ENCODE measurements at places on chromosomes 6 and 20.
A peak's percentile ranks its signal among the peaks of the same experiment; 100 is the strongest.

- no peak for ATAC-seq
Measured at GRCh38 chr20:4864311-4864752, 137.0 kb downstream of the SLC23A2 start.

DNA sequence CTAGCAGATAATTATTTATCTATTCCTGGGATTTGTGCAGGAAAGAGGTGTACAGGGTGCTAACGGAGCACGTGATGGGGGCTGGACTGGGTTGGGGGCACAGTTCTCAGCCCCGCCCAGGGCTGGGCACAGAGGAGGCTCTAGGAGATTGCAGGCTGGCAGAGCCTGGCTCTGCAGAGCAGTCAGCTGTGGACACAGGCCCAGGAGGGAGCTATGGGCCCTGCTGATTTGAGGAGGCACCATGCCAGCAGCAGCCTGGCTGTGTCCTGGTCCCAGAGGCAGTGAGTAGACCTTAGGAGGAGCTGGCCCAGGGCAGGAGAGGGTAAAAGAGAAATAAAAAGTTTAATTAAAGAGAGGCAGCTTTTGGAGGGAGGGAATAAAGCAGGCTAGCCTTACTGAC, 19.3 kb downstream of the MAFB start:
- ATAC-seq: no peak

DNA sequence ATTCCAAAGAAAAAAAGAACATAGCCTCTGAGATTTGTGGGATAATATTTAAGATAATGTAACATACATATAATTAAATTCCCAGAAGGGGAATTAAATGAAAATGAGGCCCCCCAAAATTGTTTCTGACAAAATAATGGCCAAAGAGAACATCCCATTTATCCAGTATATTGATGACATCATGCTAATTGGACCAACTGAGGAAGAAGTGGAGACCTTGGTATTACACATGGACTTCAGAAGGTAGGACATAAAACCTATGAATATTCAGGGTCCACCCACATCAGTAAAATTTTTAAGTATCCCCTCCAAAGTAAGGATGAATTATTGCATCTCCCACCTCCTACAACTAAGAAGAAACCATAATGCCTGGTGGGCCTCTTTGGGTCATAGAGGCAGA, 15.6 kb upstream of the RBM24 start:
- ATAC-seq: no peak

DNA sequence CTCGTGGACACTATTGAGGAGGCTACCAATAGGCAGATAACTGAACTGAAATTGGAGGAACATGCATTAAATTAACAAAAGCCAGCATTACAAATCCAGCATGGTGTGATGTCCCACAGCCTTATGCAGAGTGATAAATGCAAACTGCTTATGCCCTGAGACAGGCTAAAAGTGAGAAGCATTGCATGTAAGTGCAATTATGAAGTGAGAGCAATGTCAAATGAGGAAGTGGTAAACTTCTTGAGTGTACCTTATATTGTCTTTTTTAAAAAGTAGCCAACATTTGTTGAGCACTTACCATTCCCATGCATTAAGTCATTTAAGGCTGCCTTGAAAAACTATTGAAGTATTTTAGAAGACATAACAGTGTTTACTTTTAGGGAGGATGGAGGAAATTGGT, 212.2 kb downstream of the TBC1D7 start:
- ATAC-seq: no peak

DNA sequence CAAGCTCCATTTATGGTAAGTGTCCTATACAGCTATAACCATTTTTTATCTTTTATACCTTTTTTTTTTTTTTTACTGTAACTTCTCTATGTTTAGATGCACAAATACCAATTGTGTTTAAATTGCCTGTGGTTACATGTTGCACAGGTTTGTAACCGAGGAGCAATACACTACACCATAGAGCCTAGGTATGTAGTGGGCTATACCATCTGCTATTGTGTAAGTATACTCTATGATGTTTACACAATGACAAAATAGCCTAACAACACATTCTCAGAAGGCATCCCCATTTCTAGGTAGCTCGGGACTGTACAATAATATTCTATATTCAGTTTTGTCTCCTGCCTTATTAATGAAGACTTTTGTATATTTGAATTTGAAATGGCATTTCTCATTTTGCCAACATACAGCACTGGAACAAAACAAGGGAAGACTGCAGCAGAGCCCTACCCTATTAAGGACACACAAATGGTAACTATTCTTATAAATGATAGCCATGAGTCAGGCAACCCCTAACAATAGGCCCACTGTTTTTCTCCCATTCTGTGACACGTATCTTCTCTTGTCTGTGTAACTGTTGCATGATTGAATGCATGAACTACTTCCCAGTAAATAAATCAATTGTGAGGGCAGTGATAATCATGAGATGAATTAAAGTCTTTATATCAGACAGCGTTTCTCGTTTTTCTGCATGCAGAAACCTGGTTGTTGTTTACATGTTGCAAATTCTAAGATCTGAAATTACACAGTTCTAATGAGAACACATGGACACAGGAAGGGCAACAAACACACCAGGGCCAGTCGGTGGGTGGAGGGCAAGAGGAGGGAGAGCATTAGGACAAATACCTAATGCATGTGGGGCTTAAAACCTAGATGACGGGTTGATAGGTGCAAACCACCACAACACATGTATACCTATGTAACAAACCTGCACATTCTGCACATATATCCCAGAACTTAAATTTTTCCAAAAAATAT, 173.9 kb downstream of the EPM2A start:
- no peak for ATAC-seq

DNA sequence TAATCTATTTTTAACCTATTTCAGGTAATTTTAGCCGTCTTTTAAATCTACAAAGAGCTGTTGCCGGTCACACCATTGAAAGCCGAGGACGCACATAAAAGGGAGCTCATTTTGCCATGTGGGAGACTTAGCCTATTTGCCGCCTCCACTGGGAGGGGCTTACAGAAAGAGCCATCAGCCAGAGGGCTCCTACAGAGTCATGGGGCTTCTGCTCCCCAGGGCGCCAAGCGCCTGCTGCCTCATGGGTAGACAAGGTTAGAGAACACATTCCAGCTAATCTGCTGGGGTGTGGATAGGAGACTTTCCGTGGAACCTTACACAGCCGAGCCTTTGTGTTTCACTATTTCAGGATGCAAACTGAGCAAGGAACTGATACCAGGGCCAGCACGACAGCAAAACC, 12.6 kb downstream of the PCMTD2 start:
- ATAC-seq: no peak

DNA sequence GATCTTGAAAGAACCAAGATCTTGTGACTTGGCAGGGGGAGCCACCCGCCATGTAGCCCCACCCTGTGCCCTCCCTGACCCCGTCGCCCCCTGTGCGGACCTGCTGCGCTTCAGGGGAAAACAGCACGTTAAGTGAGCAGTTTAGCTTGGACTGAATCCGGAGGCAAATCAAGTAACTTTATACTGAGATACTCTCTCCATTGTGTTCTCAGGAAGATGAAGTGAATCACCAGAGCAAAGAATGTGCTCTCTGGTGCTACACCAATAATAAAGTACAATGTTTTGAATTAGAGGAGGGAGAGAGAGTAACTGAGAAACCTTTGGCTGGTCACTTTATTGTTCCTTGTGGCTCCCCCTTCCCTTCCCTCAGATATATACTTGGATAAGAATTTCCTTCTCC, 83.4 kb downstream of the TXNDC5 start:
- ATAC-seq: peak; percentile 22

- ATAC-seq: no peak
Measured at GRCh38 chr20:24406750-24407149, 62.7 kb upstream of the SYNDIG1 start.

DNA sequence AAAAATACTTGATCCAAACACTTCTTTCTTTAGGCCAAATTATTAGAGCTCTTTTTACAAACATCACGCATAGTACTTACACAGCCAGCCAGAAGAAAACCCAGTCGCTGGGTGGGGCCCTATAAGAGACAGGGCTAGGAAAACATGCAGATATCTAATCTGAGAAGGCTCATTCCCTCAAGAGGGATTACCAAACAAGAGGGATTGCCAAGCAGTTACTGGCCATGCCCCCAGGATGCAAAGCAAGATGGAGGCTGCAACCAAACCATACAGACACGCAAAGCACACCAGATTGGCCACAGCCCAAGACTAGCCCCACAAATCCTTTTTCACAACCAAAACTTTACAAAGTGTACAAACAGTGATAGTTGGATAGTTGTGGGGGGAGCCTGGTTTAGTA, 1235.4 kb upstream of the GJE1 start:
- ATAC-seq: no peak

- ATAC-seq: no peak
Measured at GRCh38 chr6:22451962-22452361, 117.4 kb upstream of the HDGFL1 start.

GRCh38 chr20:20824924-20825584, 112.6 kb upstream of the RALGAPA2 start:
- ATAC-seq: no peak

DNA sequence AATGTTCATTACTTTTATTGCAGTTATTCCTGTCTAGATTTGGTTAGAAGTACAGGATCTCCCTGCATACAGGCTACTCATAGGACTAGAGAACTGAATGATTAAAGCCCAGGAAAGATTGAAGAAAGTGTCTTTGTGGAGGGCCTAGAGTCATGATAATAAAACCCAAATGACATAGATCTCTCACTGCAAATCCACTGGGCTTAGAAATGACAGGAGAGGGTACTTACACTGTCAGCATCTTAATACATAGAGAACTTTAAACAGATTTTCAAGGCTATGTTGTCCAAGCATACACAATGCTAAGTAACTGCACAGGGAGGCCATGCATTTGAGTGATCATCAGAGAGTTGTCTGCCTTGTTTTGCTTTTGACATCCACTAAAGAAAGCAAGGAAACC, 383.8 kb upstream of the MAP3K7 start:
- ATAC-seq: no peak

- ATAC-seq: no peak
Measured at GRCh38 chr6:72954716-72955115, 270.6 kb downstream of the KHDC1L start.

DNA sequence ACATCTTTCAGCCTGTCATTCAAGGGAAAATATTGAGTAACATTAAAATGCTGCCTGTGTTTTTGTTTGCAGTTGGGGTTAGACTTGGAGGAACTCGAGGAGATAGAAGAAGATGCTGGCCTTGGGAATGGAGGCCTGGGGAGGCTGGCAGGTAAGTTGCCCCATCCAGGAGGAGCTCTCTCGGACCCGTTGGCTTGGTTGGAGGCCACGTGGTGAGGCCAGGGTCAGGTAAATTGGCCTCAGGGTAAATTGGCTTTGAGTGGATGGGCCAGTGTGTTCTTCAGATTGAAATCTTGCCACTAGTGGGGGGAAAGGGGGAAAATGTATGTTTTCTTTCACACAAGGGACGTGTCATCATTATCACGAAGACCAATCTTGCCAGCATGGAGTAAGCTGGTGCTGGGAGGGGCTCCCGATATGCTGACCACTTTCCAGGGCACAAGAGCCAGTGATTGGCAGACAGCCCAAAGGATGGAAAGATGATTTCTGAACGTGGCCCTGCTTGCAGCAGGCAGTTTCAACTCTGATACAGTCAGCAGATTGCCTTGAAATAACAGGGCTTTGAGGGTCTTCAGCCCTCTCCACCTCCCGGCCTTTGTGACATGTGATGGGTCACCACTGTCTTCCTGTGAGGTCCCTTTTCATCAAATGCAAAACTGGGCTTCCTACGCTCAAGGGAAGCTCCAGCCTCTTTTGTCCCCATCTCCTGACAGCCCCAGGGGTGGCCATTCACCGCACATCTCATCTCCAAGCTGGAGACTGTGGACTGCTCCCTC, 21.4 kb downstream of the PYGB start:
- ATAC-seq: no peak

DNA sequence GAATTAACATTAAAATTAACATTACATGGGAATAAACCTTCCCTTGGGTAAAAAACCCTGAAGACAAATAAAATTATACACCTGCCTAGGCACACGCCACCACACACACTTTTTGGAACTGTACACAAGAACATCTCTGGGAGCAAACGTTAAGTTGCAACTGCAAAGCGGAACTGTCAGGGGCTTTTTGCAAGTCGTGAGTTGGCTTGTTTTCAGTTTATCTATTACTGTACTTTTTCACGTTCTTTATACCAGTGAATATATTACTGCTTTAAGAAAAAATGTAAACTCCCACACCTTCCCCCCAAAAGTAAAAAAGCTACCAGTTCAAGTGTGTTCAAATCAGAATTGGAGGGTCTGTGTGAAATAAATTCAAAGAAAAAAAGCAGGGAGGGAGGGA, 65.5 kb upstream of the NFATC2 start:
- no peak for ATAC-seq

DNA sequence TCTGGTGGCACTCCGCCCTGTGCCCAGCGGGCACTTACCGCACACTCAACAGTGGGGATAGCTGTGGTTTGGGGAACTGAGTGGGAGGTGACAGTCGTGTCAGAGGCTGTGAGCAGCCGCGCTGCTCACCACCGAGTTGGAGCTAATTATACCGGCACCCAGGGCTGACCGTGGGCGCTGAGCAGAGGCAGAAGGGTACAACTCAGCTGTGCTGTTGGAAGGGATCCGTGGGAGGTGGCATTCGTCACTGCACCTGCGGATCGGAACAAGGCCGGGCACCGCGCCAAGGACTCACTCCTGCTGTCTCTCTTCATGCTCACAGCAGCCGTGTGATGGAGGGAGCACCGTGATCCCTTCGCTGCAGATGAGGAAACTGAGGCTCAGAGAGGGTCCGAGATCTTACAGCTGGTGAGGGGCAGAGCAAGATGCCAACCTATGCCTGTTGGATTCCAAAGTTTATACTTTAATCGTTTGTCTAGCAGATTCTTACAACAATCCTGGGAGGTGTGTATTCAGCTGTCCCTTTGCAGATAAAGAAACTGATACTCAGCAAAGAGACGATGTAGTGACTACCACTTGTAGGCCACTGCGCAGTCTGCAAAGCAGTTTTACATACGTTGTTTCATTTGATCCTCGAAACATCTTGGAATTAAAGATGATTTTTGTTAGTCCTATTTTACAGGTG, 713 bp upstream of the ELMO2 start:
- peak; percentile 32 for ATAC-seq

GRCh38 chr6:112030961-112031660, 22.8 kb upstream of the CCN6 start:
- ATAC-seq: peak; percentile 26

DNA sequence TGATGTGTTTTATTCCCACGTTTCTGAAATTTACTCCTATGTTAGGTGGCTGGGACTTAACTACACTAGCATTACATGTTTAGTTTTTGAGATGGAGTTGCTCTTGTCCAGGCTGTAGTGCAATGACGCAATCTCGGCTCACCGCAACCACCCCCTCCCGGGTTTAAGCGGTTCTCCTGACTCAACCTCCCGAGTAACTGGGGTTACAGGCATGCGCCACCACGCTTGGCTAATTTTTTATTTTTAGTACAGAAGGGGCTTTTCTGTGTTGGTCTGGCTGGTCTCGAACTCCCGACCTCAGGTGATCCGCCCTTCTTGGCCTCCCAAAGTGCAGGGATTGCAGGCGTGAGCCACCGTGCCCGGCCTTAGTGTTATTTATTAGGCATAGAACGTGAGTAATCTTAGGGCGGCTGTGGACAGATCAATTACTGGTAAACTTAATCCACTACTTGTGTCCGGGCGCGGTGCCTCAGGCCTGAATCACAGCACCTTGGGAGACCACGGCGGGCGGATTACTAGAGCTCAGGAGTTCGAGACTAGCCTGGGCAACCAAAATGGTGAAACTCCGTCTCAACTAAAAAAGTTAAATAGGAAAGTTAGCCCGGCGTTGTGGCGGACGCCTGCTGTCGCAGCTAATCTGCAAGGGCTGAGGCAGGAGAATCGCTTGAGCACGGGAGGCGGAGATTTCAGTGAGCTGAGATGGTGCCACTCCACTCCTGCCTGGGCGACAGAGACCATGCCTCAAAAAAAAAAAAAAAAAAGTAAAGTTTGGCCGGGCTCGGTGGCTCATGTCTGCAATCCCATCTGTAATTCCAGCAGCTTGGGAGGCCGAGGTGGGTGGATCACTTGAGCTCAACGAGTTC, 123.7 kb upstream of the BTN3A2 start:
- peak; percentile 35 for ATAC-seq
